ENCODE measurements at places on chromosomes 5 and 9. TPM values are rescaled to one million over a fixed set of nuclear protein-coding genes. Genes with fewer than 3 reads are reported as not detected.
A peak's percentile ranks its signal among the peaks of the same experiment; 100 is the strongest.

DNA sequence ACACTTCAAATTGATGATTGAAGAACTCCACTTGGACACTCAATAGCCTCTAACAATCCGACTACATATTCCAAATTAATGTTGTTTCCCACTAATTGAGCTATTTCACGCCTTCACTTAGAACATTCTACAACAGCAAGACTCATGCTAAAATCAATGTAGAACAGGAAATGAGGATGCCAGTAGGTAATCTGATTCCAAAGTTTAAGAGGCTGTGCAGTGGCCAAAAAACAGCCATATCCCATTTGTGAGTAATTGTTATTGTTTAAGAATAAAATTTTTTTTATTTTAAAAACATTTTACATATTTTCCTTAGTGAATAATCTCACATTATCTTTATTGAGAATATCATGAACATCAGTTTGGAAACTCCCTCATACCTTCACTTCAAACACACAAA is 35.7 kb upstream of the GHR start:
- H3K4me1 ChIP-seq: peaks cover 3% of the 10 kb centered on the region
- no peak for DNase-seq
- no peak overlapping the region for H3K27ac ChIP-seq

DNA sequence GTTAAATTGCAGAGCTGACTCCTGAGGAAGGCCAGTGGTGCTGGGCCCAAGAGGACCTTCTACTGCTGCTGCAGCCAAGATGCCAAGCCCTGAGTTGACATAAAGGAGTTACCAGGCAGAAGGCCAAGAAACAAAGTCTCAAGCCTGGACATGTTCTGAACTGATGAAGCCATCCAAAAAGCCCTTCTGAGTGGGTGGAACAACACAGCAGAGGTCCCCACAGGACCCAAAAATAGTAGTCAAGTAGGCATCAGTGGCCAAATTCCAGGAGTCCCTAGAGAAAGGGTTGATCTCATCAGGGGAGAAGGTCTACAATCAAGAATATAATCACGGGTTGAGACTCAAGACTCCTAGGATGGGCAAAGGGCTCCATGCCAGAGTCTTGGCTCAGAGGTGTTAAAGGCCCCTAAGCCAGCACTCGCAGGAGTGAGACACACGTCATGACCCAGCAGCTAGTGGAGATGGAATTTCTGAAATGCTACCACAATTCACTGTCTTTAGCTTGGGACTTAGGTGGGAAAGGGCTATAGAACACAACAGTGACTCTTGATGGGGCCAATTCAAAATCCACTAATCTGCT is 119.7 kb downstream of the FANCC start:
- H3K36me3 ChIP-seq: no peaks in the 10 kb centered on the region
- no peak overlapping the region for H3K27ac ChIP-seq
- H3K4me1 ChIP-seq: peaks cover 9% of the 10 kb centered on the region

DNA sequence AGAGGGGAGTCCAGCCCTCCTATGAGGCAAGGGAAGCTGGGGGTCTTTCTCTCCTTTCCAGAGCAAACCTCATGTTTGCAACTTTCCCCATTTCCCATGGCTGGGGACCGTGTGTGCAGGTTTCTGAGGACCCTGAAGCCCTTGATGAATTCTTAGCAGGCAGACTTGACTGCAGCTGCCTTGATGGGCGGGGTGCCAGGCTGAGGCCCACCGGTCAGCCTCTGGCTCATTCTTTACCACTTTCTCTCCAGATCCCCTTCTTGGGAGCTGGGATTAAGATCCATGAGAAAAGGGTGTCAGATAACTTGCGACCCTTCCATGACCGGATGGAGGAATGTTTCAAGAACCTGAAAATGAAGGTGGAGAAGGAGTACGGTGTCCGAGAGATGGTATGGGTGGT is 30.0 kb upstream of the FOXI1 start:
- H3K4me3 ChIP-seq: no peak overlapping the region
- H3K36me3 ChIP-seq: no peaks in the 10 kb centered on the region
- no peaks in the 10 kb centered on the region for H3K4me1 ChIP-seq
- H3K27me3 ChIP-seq: peaks cover 6% of the 10 kb centered on the region

TLE1 gene
- polyA plus RNA-seq: 117 TPM

PCDHB3 gene
- polyA plus RNA-seq: 1.5 TPM

- H3K36me3 ChIP-seq: no peaks in the 10 kb centered on the region
- no peak overlapping the region for H3K27ac ChIP-seq
- no peak for DNase-seq
- H3K27me3 ChIP-seq: no peaks in the 10 kb centered on the region
Measured at GRCh38 chr9:124760719-124761118, 10.4 kb downstream of the NR6A1 start.

- no peak overlapping the region for H3K4me3 ChIP-seq
- H3K27me3 ChIP-seq: no peaks in the 10 kb centered on the region
- no peaks in the 10 kb centered on the region for H3K36me3 ChIP-seq
- no peak for DNase-seq
- H3K4me1 ChIP-seq: no peaks in the 10 kb centered on the region
Measured at GRCh38 chr5:94977437-94977836, 307.5 kb downstream of the MCTP1 start.

TLX3 gene
- 0.22 TPM for polyA plus RNA-seq

RNF180 gene
- 3.0 TPM for polyA plus RNA-seq

CDX1 gene
- polyA plus RNA-seq: 46.9 TPM

GRCh38 chr9:81393985-81394811 is 295.1 kb downstream of the TLE1 start:
- H3K27me3 ChIP-seq: no peaks in the 10 kb centered on the region
- H3K4me1 ChIP-seq: peaks cover 11% of the 10 kb centered on the region
- no peak overlapping the region for H3K4me3 ChIP-seq
- no peaks in the 10 kb centered on the region for H3K36me3 ChIP-seq
- H3K27ac ChIP-seq: peak overlapping the region; percentile 29
- DNase-seq: peak; percentile 66

DNA sequence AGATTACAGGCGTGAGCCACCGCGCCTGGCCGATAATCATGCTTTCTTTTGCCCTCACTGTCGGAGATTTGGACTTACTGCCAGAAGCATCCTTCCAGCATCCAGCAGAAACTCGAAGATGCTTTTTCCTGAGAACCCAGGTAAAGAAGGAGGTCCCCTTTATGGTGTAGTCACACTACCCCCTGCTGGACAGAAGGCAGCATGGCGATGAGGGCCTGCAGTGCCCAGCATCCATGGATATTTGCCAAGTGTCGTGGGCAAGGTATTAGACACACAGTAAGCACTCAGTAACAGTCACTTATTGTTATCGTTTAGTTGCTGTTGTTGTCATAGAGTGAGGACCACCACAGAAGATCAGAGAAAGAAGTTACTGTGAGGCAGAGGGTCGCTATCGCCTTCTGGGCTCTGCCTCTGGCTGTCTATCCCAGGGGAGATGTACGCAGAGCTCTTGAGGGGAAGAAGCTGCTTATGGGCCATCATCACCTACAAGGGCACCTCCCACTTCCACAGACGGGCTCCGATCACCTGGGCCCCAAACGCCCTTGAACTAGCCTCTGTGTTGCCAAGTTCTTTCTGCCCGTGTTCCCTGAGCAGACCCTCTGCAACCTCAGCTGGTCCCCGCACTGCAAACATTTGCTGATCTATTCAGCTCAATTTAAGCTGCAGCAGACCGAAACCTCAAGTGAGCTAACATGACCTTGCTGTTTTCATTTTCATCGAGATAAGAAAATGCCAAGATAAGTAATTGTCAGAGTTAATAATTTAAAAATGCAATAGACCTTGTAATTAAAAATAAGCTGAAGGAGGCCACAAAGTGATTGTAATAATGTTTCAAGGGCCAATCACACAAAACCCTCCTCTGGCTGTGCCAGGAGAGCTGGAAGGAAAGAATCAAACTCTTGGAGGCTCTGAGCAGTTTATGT is 23.9 kb downstream of the C5orf15 start:
- H3K27me3 ChIP-seq: no peaks in the 10 kb centered on the region
- H3K27ac ChIP-seq: no peak overlapping the region
- H3K36me3 ChIP-seq: no peaks in the 10 kb centered on the region
- H3K4me3 ChIP-seq: no peak overlapping the region

DNA sequence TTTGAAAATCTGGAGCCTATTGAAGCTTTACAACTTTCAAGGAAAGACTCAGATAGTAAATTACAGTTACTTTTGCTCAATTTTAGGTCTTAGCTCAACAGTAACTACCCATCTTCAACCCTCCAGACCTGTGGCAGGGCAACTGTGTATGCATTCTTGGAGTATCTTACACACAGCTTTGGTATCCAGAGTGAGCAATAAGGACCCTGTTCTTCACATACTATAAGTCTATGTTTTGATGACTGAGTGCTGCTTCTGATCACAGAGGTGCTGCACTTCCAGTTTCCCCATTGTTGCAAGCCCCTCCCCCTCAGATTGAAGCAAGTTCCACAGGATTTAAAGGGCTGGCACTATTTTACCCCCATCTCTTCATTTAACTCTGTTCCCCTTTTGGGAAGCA is 737.4 kb upstream of the GRAMD2B start:
- no peak overlapping the region for H3K27ac ChIP-seq
- H3K4me3 ChIP-seq: no peak overlapping the region
- no peaks in the 10 kb centered on the region for H3K27me3 ChIP-seq
- no peaks in the 10 kb centered on the region for H3K4me1 ChIP-seq

GRCh38 chr5:67196537-67197059 is at the start of gene CD180:
TSS of gene CD180 (minus strand) at chr5:67196799. CDS start at chr5:67196641, 158 bp downstream.
- no peaks in the 10 kb centered on the region for H3K27me3 ChIP-seq
- no peak for DNase-seq
- H3K4me1 ChIP-seq: no peaks in the 10 kb centered on the region

FBP2 gene
- polyA plus RNA-seq: 0.74 TPM

EQTN gene
- polyA plus RNA-seq: not detected

QRFP gene
- polyA plus RNA-seq: 0.74 TPM

DNA sequence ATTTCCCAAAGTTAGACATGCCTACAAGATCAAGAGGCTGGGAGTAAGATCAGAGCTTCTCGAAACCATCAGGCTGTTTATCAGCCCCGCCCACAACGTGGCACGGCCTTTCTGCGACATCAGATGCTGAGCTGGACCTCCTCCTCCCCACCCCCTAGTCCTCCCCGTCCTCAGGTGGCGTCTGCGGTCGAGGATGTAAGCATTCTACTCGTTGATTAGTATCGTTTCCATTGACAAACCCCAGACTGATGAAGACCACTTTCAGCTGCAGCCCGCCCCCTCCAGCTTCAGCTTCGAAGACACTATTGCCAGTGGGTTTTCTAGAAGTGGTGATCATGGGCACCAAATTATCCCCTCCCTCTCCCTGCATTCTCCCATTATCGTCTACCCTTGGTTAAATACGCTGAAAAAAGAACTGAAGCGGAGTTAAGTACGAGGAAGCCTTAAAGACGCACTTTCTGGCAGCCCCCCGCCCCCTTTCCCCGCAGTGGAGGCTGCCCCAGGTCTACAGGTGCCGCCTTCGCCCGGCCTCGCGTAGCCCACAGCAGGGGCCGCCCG is 1.1 kb downstream of the PPIC start:
- H3K4me3 ChIP-seq: peak overlapping the region; percentile 95
- DNase-seq: peak; percentile 77
- H3K27ac ChIP-seq: peak overlapping the region; percentile 96
- H3K36me3 ChIP-seq: no peaks in the 10 kb centered on the region
- H3K27me3 ChIP-seq: no peaks in the 10 kb centered on the region

GRCh38 chr9:90579181-90579580 is 63.4 kb downstream of the DIRAS2 start:
- no peak overlapping the region for H3K27ac ChIP-seq
- no peak for DNase-seq
- H3K4me3 ChIP-seq: no peak overlapping the region
- H3K36me3 ChIP-seq: no peaks in the 10 kb centered on the region
- no peaks in the 10 kb centered on the region for H3K4me1 ChIP-seq
- no peaks in the 10 kb centered on the region for H3K27me3 ChIP-seq

DNA sequence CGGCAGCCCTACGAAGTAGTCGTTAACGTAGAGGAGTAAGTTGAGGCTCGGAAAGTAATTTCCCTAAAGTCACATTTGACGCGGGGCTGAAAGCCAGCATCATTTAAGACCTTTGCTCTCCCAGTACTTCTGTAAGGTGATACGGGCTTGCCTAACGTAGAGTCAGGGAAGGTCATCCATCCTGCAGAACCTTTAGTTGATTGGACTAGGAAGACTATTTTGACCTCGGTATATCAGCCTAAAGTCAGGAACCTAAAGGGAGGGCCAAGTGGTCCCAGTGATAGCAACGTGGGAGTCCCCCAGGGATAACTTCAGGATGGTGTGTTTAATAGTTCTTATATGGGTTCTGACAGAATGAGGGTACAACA is 657 bp downstream of the NUP214 start:
- peak overlapping the region; percentile 66 for H3K4me3 ChIP-seq
- H3K27ac ChIP-seq: peak overlapping the region; percentile 82
- H3K27me3 ChIP-seq: no peaks in the 10 kb centered on the region
- H3K36me3 ChIP-seq: peaks cover 5% of the 10 kb centered on the region

SOX30 gene
- polyA plus RNA-seq: 0.44 TPM

GRCh38 chr5:73748510-73749400 is 122.8 kb downstream of the ARHGEF28 start:
- no peak overlapping the region for H3K27ac ChIP-seq
- no peak for DNase-seq
- H3K36me3 ChIP-seq: no peaks in the 10 kb centered on the region
- H3K4me1 ChIP-seq: no peaks in the 10 kb centered on the region
- no peaks in the 10 kb centered on the region for H3K27me3 ChIP-seq

GNAQ gene
- polyA plus RNA-seq: 25.7 TPM

ROR2 gene
- polyA plus RNA-seq: 21.4 TPM

PCDHGB2 gene
- polyA plus RNA-seq: not detected

- no peaks in the 10 kb centered on the region for H3K36me3 ChIP-seq
- DNase-seq: no peak
- no peak overlapping the region for H3K4me3 ChIP-seq
- H3K27me3 ChIP-seq: no peaks in the 10 kb centered on the region
- no peaks in the 10 kb centered on the region for H3K4me1 ChIP-seq
Measured at GRCh38 chr9:134789168-134789567, 91.4 kb upstream of the FCN2 start.

GRCh38 chr5:117872798-117873368 is 1115.5 kb downstream of the DTWD2 start:
- H3K4me3 ChIP-seq: no peak overlapping the region
- H3K4me1 ChIP-seq: no peaks in the 10 kb centered on the region
- H3K36me3 ChIP-seq: no peaks in the 10 kb centered on the region

- H3K27me3 ChIP-seq: peaks cover 4% of the 10 kb centered on the region
- DNase-seq: peak; percentile 90
Measured at GRCh38 chr9:131773911-131774379, 34.1 kb upstream of the RAPGEF1 start.

DNA sequence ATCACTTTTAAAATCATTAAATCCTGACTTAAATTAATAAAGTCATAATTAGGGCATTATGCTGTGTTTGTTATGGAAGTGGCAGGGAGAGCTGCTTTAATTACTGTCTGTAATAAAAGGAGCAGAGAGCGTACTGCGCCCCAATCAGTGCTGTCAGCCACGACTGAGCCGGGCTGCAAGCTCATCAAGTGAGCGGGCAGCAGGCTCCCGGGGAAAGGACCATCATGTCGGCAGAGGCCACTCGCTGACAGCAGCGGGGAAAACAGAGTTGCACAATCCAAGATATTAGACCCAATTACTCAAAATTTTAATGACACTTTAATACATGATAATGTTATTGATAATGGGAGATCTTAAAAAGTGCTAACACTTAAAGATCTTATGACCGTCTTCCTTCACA is 181.6 kb downstream of the AP3B1 start:
- no peak overlapping the region for H3K4me3 ChIP-seq
- DNase-seq: no peak
- no peaks in the 10 kb centered on the region for H3K36me3 ChIP-seq
- H3K27me3 ChIP-seq: no peaks in the 10 kb centered on the region
- no peak overlapping the region for H3K27ac ChIP-seq

- no peak for DNase-seq
- no peak overlapping the region for H3K27ac ChIP-seq
- H3K4me1 ChIP-seq: no peaks in the 10 kb centered on the region
- H3K36me3 ChIP-seq: no peaks in the 10 kb centered on the region
- no peak overlapping the region for H3K4me3 ChIP-seq
Measured at GRCh38 chr9:120424248-120424647, 155.7 kb downstream of the CDK5RAP2 start.

GRCh38 chr5:65018763-65019162 is 250.0 kb downstream of the CWC27 start:
- H3K27me3 ChIP-seq: no peaks in the 10 kb centered on the region
- DNase-seq: no peak
- no peak overlapping the region for H3K27ac ChIP-seq

Data from hepatocyte (in vitro differentiated cells).